ENCODE measurements at places on chromosomes 5 and 9. TPM values are rescaled to one million over a fixed set of nuclear protein-coding genes. Genes with fewer than 3 reads are reported as not detected.

DNA sequence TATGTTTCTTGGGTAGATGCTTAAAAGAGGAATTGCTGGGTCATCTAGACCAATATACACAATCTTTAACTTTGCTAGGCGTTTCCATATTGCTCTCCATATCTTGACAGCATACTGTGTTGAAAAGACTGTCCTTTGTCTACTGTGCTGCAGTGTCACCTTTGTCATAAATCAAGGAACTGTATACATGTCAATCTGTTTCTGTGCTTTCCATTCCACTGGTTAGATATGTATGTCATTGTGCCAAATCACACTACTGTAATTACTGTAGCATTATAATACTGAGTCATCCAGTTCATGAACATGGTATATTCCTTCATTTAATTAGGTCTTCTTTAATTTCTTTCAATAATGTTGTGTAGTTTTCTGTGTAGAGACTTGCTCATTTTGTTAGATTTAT is 149.7 kb upstream of the RASGRF2 start:
- H3K36me3 ChIP-seq: peaks cover 5% of the 10 kb centered on the region
- no peak for DNase-seq
- no peaks in the 10 kb centered on the region for H3K27me3 ChIP-seq
- H3K27ac ChIP-seq: no peak overlapping the region

GRCh38 chr5:143440448-143441115 is 37.1 kb upstream of the NR3C1 start:
- no peaks in the 10 kb centered on the region for H3K36me3 ChIP-seq
- no peak overlapping the region for H3K4me3 ChIP-seq
- H3K4me1 ChIP-seq: no peaks in the 10 kb centered on the region
- DNase-seq: no peak

C5 gene
- total RNA-seq: 0.15 TPM

- H3K27me3 ChIP-seq: no peaks in the 10 kb centered on the region
- DNase-seq: no peak
- H3K27ac ChIP-seq: no peak overlapping the region
- no peaks in the 10 kb centered on the region for H3K36me3 ChIP-seq
- no peaks in the 10 kb centered on the region for H3K4me1 ChIP-seq
- H3K4me3 ChIP-seq: no peak overlapping the region
Measured at GRCh38 chr9:131651599-131651998, 88.3 kb downstream of the RAPGEF1 start.

PURA gene
- total RNA-seq: 2.3 TPM

- H3K36me3 ChIP-seq: no peaks in the 10 kb centered on the region
- no peak overlapping the region for H3K27ac ChIP-seq
- H3K4me1 ChIP-seq: no peaks in the 10 kb centered on the region
- no peaks in the 10 kb centered on the region for H3K27me3 ChIP-seq
- no peak overlapping the region for H3K4me3 ChIP-seq
Measured at GRCh38 chr5:91110686-91111085, 272.4 kb downstream of the ARRDC3 start.
